Hematopoietic multipotent progenitor cell (in vitro differentiated cells): ENCODE measurements at places on chromosomes 11 and 22. TPM values are rescaled to one million over a fixed set of nuclear protein-coding genes. Genes with fewer than 3 reads are reported as not detected.

Gene NEFH
- 1.1 TPM for total RNA-seq

Gene GGT5
- total RNA-seq: 0.27 TPM

Gene SLC3A2
- 116 TPM for total RNA-seq

Gene TSGA10IP
- not detected for total RNA-seq

Gene OR4A16
- not detected for total RNA-seq

Gene OR2D2
- 2.4 TPM for total RNA-seq

Gene LRRC10B
- total RNA-seq: under 0.01 TPM

Gene CTSW
- 95.9 TPM for total RNA-seq

Gene RNF141
- 7.5 TPM for total RNA-seq

Gene IL17RA
- 8.1 TPM for total RNA-seq

Gene OR8D4
- not detected for total RNA-seq

Gene OR5T2
- not detected for total RNA-seq

Gene MYEOV
- total RNA-seq: not detected

Gene SCGB1A1
- not detected for total RNA-seq
